ENCODE measurements at places on chromosomes 1 and 21. TPM values are rescaled to one million over a fixed set of nuclear protein-coding genes. Genes with fewer than 3 reads are reported as not detected.

Gene CLCA4
- total RNA-seq, result not detected

Gene SPRR2E
- not detected for total RNA-seq

Gene RCOR3
- 27.7 TPM for total RNA-seq

Gene ARL8A
- total RNA-seq, result 50.6 TPM

Gene VASH2
- total RNA-seq, result 3.7 TPM

Gene OLFML3
- total RNA-seq, result 3.7 TPM

Gene PCP4
- not detected for total RNA-seq

Gene VHLL
- not detected for total RNA-seq

Gene TIE1
- total RNA-seq, result not detected

Gene TEDDM1
- total RNA-seq, result not detected

Gene MTR
- total RNA-seq, result 7.9 TPM

Gene SLC25A34
- total RNA-seq, result 0.48 TPM

Gene TMEM200B
- not detected for total RNA-seq

Gene CD48
- not detected for total RNA-seq

Gene SLFNL1
- not detected for total RNA-seq

Gene ATP5IF1
- 183 TPM for total RNA-seq

Gene TBX15
- not detected for total RNA-seq

Gene DIO1
- total RNA-seq, result not detected

Gene URB2
- total RNA-seq, result 13.1 TPM

Gene GJA8
- total RNA-seq, result not detected

Gene KLF17
- total RNA-seq, result 0.27 TPM

Gene USH2A
- not detected for total RNA-seq

Gene IVL
- not detected for total RNA-seq

Data from A549 treated with ZK216348 at 1 μM for 4 hours (cell line).